GF-D8 (cell line): ENCODE measurements at places on chromosomes 6 and 20.

- no peak for DNase-seq
These were observed 347.3 kb downstream of the ESR1 start for GRCh38 chr6:152154559-152155356.

- DNase-seq, result no peak
These were observed 63.3 kb downstream of the MAP3K4 start for GRCh38 chr6:161054876-161055275.

DNA sequence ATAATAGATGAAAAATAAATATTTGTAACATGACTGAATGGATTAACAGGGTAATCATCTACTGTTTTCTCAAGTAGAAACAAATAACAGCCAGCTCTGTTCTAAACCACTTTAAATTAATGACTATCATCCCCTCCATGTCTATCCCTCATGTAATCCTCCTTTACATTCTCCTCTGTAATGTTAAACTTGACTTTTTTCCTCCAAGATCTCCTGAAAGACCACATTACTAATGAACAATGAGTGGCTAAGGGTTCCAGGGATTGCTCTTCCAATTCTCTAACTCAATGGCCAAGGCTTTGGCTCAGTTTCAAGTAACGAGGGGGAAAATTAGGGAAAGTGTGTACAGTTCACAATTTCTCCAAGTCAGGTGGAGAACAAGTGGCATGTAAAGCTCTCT lies 37.6 kb upstream of the FBXL4 start:
- no peak for DNase-seq

- no peak for DNase-seq
These were observed 13.2 kb upstream of the FRK start for GRCh38 chr6:116073765-116074440.

GRCh38 chr6:125255201-125255600 lies 46.6 kb downstream of the HDDC2 start:
- no peak for DNase-seq

- DNase-seq, result no peak
These were observed 421.0 kb downstream of the TENT5A start for GRCh38 chr6:81331526-81331925.

DNA sequence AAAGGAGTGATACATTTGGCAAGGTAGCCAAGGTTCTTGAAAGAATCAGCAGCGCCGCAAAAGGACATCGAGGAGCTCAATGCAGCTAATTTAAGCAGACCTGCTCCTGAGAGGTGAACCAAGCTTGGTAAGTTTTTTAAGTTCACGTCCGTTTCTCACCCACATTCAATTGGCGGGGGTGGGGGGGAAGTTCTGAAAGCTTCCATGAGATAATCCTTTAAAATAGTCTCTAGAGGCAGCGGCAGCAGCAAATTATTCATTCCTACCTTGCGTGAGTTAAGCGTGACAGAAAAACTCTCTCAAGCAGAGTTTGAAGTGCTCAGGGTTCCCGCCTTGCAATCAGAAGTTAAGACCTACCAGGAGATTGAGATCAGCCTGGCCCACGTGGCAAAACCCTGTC lies 97.3 kb upstream of the NHSL1 start:
- DNase-seq, result no peak

DNA sequence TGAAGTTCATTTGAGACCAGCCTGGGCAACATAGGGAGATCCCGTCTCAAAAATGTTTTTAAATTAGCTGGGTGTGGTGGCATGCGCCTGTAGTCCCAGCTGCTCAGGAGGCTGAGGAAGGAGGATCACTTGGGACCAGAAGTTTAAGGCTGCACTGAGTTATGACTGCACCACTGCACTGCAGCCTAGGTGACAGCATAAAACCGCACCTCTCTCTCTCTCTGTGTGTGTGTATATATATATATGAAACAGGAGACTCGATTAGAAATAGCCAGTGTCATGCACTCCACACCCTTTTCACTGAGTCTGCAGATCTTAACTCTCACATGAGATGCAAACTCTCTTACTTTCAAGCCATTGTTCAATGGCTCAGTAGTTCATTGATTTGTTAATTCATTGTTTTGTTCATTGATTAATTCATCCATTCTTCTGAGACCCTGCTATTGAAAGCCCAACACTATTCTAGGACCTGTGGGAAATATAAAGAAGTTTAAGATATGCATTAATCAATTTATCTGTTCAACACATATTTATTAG lies 52.4 kb upstream of the MRPS10 start:
- no peak for DNase-seq

DNA sequence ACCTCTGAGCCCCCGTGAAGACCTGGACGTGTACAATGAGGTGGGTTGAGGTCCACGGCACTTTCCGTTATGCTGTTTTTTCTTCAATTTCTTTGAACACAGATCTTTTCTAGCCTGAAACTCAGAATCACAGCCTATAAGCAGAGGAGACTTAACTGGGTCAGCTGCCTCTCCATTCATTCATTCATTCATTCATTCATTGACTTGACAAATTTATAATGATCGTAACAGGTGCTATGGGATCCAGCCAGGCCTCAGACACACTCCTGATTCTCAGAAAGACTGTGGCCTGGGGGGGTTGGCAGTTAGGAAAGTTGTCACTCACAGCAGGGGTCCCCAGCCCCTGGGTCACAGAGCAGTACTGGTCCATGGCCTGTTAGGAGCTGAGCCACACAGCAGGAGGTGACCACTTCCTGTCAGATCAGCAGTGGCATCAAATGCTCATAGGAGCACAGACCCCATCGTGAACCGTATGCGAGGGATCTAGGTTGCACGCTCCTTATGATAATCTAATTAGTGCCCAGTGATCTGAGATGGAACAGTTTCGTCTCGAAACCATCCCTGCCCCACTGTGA lies 38.6 kb upstream of the IRF4 start:
- no peak for DNase-seq

GRCh38 chr6:4210629-4211419 lies 75.4 kb upstream of the ECI2 start:
- DNase-seq, result peak; percentile 17

DNA sequence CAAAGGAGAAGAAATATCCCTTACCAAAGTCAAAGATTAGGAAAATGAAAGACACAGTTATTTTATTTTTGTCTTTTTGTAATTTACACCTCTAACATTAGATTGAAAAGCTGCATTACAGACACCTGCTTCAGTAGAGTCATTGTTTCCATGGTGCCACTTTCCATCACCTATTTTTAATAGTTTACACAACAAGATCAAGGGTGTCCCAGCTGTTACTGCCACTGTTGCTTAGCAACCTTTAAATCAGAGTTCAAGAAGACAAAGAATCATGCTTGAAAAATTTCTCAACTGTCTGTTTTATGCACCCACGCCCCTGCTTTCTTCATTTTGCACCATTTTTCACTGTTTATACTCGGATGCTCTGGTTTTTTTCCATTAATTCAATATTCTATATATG lies 668.2 kb upstream of the GJE1 start:
- no peak for DNase-seq

DNA sequence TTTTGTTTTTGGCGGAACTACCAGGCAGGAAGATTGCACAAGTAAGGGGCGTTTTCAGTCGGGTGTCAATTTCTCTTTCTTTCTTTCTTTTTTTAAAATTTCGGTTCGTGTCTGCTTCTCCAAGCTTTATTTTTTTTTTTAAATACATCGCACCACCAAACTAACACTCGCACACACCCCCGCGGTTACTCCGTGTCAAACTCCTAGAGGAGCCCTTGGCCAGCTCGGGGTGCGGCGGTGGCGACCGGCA lies 338 bp downstream of the UTRN start:
- no peak for DNase-seq

- DNase-seq, result peak; percentile 89
These were observed 242.2 kb downstream of the HIVEP2 start for GRCh38 chr6:142702501-142703460.

GRCh38 chr20:63481503-63481902 lies 9.0 kb upstream of the KCNQ2 start:
- DNase-seq, result no peak

- DNase-seq, result no peak
These were observed 8.8 kb upstream of the VSX1 start for GRCh38 chr20:25090492-25091429.

- DNase-seq, result no peak
These were observed 88.3 kb downstream of the FAM50B start for GRCh38 chr6:3937438-3937837.

- no peak for DNase-seq
These were observed 51.6 kb upstream of the OGFRL1 start for GRCh38 chr6:71236926-71237434.
